ENCODE measurements at places on chromosomes 2 and 18.

- DNase-seq, result no peak
These were observed 531.9 kb downstream of the PARD3B start for GRCh38 chr2:205077159-205077558.

GRCh38 chr2:85987266-85988174 is 98.7 kb upstream of the ST3GAL5 start:
- no peak for DNase-seq

- DNase-seq, result no peak
These were observed 27.8 kb downstream of the MEX3C start for GRCh38 chr18:51169731-51170130.

DNA sequence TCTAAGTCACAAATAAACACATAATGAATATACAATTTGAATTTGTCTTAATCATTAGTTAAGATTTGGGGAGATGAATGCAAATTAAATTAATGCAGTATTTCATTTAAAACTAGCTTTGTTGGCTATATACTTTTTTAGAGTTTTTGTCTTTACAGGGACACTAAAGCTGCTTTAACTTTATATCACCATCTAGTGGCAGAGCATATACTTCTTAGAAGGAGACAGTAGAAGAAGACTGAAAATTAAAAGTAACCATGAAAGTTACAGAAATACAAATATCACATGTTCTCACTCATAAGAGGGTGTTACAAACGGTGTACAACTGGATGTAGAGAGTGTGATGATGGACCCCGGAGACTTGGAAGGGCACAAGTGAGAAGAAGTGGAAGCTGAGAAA is 268.3 kb upstream of the NETO1 start:
- peak; percentile 14 for DNase-seq

GRCh38 chr18:12476955-12477354 is 69.2 kb downstream of the PRELID3A start:
- no peak for DNase-seq

DNA sequence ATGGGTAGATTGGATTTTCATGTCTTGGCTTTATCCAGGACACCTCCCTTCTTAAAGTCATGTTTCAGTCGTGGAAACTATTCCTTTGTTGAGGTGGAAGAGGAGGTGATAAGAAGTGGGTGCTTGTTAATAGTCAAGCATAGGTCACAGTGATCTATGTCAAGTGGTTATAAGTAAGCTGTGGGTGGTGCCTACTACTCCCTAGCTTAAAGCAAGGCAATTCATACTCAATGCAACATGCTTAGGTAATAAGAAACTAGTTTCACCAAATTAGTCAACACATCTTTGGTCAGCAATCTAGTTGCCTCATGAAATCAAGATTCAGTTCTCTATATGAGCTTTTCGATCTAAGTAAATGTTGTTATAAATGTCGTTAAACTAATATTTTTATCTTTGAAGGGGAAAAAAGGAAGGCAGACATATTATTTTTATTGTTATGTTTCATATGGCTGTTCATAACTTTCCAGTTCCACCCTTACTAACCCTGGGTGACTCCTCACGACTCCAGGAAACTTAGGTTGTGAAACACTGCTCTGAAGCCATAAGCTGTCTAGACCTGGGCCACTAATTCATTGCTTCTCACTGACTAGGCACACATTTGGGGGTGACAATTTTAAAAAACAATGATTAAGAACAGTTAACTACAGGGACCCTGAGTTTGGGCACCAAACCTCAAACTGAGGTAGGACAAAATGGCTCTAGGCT is 5.8 kb upstream of the ABCB11 start:
- DNase-seq, result no peak

DNA sequence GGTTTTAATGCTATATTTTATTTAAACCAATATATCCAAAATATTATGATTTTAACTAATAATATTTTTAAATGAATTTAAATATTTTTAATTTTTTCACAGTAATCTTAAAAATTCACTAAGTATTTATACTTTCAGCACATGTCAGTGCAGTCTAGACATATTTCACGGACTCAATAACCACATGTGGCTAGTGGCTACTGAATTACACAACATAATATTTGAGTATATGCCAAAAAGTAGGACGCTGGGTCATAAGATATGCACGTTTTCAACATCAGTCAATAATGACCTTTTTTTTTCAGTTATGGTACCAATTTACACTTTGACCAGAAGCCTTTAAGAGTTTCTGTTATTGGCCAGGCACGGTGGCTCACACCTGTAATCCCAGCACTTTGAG is 117.7 kb downstream of the GFPT1 start:
- DNase-seq, result no peak

DNA sequence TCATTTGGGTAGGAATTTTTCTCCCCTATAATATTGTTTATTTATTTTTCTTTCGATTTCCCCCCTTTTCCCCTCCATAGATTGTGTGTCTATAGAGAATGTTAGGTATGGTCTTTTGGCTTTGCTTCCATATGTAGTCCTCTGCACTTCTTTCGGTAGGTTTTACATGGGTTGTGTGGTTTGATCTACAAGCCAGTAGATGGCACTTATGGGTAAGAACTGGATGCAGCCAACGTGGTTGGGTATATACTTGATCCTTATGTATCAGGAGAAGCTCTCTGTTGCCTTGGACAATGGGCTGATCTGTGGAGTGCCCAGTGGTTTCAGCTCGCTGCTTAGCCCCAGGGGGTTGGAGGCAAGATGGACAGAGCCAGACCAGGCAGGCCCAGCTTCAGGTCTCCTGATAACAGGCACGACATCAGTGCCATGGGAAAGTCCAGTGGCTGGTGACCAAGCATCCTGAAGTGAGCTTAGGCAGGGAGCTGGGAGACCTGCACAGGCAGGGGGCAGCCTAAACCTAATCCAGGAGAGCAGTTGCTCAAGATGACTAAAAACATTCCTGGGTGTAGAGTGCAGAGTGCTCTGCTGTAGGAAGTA is 488.3 kb downstream of the CCDC85A start:
- DNase-seq, result no peak
